Bronchial epithelial cell (primary cell): ENCODE measurements at places on chromosomes 2 and 18.
A peak's percentile ranks its signal among the peaks of the same experiment; 100 is the strongest.

GRCh38 chr2:65608466-65608865 lies 176.1 kb upstream of the SPRED2 start:
- DNase-seq, result no peak

GRCh38 chr2:160073284-160073888 lies 11.0 kb upstream of the PLA2R1 start:
- no peak for DNase-seq

- no peak for DNase-seq
Measured at GRCh38 chr2:54208364-54209240, 47.4 kb downstream of the TSPYL6 start.

DNA sequence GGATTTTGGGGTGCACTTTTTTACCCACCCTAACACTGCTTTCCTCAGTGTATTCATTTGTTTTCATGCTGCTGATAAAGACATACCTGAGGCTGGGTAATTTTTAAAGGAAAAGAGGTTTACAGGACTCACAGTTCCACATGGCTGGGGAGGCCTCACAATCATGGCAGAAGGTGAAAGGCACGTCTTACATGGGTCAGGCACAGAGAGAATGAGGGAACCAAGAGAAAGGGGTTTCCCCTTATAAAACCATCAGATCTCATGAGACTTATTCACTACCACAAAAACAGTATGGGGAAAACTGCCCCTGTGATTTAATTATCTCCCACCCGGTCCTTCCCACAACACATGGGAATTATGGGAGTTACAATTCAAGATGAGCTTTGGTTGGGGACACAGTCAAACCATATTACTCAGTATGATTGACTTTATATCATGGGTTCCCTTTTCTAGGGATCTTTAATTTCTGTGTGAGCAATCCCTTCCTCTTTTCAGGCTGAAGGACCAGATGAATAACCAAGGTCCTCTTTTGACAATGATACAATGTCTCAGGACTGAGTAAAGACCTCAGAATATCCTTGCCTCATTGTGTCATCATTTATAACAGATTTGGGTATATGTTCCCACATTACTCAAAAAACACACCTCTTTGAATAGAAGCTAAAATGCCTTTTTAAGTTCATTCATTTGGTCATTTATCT lies 100.1 kb upstream of the TRIB2 start:
- DNase-seq, result no peak

DNA sequence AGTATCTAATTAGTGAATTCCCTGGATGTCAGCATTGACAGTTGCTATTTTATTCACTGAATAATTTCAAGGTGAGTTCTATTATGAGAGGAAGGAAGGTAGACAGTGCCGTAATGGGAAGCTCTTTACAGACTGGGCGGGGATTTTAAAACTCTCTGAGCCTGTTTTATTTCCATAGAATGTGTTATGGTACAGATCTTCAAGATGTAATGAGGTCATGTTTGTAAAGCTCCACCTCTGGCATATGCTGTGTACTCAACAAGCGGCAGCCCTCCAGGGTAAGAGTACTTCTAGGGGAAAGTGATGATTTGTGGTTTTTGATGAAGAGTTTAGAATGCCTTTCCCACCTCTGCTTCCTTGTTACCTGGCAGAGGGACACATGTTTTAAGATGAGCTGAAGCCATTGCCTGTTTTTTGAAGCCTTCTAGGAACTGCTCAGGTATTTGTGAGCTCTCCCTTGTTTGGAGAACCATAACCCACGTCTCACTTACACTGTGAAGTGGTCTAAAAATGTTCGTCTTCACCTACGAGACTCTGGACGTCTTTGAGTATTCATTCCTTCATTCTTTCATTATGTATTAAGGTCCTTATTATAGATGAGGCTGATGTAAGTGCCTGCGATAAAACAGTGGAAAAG lies 251.2 kb downstream of the PTGR3 start:
- DNase-seq, result peak; percentile 11

GRCh38 chr18:63970809-63971205 lies 926 bp downstream of the SERPINB8 start:
- DNase-seq, result peak; percentile 64

GRCh38 chr2:237271698-237272652 lies 142.0 kb downstream of the COL6A3 start:
- no peak for DNase-seq

GRCh38 chr2:460861-461260 lies 173.0 kb upstream of the ALKAL2 start:
- DNase-seq, result no peak

- DNase-seq, result no peak
Measured at GRCh38 chr2:117562654-117563053, 251.8 kb upstream of the DDX18 start.

DNA sequence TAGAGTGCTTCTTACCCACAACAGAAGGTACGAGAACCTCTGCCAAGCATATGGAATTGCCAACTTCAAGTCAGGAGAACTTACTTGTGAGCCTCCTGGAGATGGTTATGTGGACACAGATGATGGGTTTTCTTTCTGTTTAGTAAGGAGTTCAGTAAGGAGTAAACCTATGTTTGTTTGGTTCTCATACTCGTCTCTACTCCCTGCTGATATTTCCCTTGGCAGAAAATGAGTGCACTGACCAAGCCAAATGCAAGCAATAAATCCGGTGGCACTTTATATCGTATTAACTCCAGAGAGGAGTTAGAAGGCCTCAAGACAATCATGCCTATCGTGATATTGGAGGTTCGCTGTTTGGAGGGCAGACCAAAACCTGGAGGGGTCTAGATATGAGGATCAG lies 83.2 kb upstream of the CYP1B1 start:
- no peak for DNase-seq

- no peak for DNase-seq
Measured at GRCh38 chr2:21258082-21258481, 134.3 kb downstream of the TDRD15 start.

- DNase-seq, result no peak
Measured at GRCh38 chr18:77208964-77209363, 40.7 kb upstream of the GALR1 start.

DNA sequence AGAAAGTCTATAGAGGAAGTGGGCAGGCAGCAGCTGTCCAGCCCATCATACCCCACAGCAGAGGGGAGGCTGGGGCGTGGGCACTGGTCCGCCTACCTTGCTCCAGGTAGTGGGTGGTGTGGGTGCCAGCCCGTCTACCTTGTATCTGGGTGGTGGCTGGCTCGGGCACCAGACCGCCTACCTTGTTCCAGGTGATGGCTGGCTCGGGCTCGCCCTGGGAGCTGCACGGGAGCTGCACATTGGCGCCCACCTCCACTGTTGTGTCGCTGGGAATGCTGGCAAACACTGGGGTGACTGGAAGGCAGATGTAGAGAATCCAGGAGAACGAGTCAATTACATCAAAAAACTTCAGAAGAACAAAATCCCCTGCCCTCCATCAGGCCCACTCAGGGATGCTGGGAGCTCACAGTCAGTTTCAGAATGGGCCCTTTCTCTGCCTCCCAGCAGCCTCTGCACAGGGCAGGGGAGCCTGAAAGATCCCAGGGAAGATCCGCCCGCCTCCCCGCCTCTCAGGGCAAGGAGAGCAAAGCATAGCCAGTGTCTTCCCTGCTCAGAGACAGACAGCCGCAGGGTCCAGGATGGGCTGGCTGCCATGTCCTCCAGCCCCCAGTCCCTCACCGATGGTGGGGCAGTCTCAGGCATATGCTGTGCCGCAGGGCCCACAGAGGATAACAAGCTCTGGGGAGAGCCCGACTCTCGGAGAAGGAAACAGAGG lies 82.3 kb downstream of the PXDN start:
- DNase-seq, result no peak

DNA sequence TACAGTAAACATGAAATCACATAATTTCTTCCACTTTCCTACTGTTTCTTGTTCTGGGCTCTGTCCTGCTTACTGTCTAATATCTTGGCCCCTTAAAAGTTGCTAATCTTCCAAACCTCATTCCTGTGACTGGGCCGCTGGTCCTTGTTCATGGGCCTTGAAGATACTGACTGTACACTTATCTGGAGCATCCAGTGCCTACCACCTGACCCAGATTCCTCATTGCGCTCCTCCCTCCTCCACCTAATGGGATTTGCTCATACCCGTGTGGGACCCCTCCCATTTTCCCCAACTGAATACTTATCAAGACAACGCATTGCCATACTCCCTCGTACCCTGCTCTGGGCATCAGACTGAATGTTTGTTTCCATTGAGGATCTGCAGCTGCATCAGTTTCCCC lies 6.1 kb upstream of the IL37 start:
- DNase-seq, result no peak

GRCh38 chr2:88924533-88924932 lies 233.1 kb downstream of the RPIA start:
- no peak for DNase-seq

DNA sequence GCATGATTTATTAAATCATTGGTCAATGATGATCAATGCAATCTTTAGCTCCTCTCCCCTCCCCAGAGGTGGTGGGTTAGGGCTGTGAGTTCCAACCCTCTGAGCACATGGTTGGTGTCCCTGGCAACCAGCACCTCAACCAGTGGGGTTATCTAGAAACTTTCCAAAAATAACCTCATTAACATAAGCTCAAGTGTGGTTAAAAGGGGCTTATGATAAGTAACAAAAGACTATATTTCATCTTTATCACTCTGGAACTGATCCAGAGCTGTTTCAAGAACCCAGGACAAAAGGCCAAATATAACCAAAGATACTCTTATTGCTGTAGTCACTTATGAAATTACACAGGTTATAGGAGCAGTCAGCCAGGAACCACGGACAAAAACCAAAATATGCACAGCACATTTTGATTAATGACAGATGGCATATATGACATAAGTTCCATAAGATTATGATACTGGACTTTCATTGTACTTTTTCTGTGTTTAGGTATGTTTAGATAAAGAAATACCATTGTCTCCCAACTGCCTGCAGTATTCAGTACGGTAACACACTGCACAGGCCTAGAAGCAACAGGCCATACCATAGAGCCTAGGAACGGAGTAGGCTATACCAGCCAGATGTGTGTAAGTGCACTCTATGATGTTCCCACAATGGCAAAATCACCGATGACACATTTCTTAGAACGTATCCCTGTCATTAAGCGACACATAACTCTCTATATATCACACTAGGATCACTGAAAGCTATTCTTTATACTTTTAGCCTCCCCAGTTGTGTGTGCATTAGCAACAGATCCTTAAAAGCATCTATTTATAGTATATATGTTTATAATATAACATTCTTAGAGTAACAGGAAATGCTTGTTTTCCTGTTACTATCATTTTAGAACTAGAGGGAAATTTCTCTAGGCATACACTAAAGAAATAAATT lies 31.9 kb downstream of the KIDINS220 start:
- DNase-seq, result no peak

- DNase-seq, result no peak
Measured at GRCh38 chr2:163493359-163494298, 242.2 kb downstream of the FIGN start.

DNA sequence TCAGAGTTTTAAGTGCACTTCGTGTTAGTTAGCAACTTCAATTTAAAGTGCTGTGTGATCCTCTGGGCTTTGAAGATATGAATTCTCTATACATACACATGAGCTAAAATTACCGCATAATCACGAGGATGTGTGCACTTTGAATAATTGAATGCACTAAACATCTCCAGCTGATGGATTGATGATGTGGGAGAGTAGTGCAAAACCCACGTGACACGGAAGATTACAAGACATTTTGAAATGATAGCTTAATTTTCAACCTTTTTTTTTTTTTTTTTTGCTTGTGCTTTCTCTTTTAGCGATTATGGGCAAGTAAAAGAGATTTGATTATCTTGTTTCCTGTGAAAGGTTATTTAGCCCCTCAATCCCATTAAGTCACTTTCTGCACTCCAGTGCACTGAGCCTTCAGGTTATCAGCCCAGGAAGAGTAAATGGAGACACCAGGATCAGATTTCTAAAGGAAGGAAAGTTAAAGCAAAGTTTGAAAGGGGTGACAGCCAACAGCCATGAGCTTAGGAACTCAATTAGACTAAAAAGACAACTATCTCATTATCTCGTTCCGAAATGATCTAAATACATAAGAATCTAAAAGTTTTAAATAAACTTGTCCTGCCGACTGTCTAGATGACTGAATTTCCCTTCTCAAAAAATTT lies 81.6 kb downstream of the CDK15 start:
- DNase-seq, result no peak

GRCh38 chr2:108243566-108243965 lies 3.8 kb downstream of the SULT1C3 start:
- peak; percentile 79 for DNase-seq

DNA sequence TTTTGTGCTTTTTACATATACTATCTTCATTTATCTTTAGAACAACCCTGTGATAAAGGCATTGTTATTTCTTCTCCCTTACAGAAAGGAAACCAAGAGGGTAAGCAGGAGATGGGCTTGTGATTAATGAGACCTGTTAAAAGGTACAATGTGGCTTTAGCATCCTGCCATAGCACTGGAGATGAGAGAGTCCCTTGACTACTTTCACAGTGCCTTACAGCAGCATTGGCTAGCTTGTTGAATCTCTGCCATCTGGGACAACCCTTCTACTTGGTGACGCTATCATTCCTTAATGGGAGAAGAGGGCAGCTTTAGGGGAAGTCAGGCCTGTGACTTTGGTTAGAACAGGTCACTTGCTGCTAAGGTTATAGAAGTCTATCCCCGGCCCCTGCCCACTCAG lies 68.1 kb upstream of the LYPD6B start:
- DNase-seq, result no peak

- no peak for DNase-seq
Measured at GRCh38 chr2:225400546-225401400, 1.3 kb downstream of the NYAP2 start.

DNA sequence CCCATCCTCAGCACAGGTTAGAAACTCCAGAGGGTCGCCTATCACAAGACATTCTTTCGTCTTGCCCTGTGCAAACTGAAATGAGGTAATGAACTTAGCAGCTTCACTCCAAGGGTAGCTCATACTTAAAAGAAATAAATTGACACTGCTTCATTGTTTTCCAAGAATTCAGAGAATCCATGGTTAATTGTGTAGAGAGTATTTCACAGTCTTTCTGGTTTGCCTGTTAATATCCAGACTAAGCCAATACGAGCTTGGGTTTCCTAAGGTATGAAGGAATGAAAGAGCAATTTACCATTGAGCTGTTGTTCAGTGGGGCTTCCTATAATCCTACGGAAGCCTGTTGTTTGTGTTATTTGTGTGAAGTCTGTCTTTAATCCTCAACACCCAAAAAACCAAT lies 58.7 kb downstream of the FAM124B start:
- DNase-seq, result no peak

DNA sequence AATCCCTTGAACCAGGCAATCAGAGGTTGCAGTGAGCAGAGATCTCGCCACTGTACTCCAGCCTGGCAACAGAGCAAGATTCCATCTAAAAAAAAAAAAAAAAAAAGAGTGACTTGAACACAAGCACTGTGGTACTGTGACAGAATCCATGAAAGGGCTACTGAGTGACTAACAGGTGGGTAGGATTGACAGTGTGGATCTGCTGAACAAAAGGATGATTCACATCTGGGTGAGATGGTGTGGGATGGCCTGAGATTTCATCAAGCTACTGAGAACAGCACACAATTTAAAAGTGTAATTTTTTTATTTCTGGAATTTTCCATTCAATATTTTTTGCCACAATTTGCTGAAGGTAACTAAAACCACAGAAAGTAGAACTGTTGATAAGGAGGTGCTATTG lies 13.3 kb upstream of the SP3 start:
- DNase-seq, result peak; percentile 82
